ENCODE measurements at places on chromosomes 7 and 10.

DNA sequence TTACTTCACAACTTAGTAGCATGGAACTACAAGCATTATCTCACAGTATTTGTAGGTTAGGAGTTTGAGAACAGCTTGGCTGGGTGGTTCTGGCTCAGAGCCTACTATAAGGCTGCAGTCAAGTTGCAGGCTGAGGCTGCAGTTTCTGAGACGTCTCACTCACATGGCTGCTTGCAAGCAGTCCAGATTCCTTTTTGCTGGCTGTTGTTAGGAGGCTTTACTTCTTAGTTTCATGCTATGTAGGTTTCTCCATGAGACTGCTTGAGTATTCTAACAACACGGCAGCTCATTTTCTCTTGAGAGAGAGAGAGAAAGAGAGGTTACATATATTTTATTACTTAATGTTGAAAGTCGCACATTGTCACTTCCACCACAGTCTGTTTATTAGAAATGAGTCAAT lies 1073.9 kb downstream of the NXPH1 start:
- no peak for DNase-seq

GRCh38 chr10:62693306-62693705 lies 111.2 kb upstream of the ADO start:
- no peak for DNase-seq

GRCh38 chr10:112092519-112092918 lies 91.0 kb downstream of the GPAM start:
- DNase-seq, result no peak

GRCh38 chr7:68706291-68706690 lies 892.0 kb upstream of the AUTS2 start:
- DNase-seq, result no peak
